ENCODE measurements at places on chromosomes 12 and 14.

DNA sequence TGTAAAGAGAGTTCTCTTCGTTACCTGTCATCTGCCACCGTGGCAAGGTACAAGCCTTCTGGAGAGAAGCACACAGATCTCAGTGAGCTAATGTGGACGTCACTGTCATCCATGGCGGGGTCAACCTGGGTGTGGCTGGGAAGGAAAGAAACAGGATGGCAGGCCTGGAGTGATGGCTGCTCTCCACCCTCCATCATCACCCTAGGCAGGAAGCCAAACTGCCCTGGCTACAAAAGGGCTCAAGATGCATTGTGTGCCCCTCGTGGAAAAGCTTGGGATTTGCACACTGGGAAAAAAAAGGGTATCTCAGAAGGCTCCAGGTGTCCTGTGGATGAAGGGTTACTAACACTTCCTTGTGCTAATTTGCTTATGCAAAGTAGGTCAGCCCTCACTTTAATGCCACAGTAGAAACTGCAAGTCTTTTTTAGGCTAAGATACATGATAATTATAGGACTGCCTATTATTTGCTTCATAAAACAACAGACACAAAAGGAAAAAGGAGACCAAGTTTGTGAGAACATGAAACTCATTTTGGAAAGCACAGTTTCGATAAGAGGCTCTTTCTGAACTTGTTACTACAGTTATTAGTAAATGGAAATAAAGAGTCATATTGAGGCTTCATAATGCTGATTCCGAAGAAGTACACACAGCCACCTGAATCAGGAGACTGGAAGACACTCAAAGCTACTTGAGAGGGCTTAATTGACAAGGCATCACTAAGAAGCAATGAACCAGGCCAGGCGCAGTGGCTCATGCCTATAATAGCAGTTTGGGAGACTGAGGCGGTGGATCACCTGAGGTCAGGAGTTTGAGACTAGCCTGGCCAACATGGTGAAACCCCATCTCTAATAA, 18.9 kb downstream of the RFC5 start:
- DNase-seq = no peak

GRCh38 chr12:124506145-124506831, 61.1 kb downstream of the NCOR2 start:
- peak; percentile 90 for DNase-seq

GRCh38 chr12:42039577-42039976, 105.1 kb downstream of the GXYLT1 start:
- DNase-seq = no peak

DNA sequence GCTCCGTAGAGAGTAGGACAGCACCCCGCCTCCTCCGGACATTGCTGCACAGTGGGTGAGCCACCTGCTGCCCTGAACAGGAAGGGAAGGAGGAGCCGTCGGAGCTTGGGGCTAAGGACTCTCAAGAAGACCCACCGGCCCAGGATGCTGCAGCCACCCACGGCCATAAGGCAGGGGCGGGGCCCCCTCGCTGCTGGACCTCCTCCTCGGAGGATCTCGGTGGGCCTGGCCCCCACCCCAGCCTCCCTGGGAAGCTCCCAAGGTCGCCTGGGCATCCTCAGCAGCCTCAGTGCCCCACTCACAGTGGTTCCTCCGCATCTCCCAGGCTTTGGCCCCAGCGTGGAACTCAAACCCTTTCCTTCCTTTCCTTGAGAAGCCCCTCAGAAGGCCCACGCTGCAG, 68.6 kb upstream of the DIO3 start:
- no peak for DNase-seq

GRCh38 chr14:89616425-89616824, 199.4 kb upstream of the FOXN3 start:
- no peak for DNase-seq

DNA sequence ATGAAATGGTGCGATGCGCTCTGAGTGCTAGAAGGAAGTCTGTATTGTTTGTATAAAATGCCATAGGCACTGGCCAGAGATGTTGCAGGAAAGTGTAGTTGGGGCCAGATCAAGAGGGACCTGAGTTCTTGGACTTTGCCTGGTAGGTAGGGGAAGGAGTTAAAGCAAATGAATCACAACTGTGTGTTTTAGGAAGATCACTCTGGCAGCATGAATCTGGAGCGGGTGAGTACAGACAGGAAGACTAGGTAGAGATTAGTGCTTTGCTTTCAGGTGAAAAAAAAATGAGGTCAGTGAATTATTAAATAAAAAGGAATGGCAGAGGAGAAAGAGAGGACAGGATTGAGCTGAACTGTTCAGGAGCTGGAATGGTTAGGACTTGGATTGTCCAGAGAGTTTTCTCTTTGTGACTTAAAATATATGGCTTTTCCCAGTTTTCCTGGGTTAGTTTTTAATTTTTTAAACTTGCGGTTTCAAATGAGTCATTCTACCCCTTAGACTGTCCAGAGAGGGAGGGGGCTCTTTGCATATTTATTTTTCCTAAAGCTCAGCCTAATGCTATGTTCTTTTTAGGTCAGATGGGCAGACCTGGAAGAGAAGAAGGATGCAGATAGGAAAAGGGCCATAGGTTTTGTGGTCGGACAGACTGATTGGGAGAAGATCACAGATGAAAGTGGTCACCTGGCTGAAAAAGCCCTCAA, 41.1 kb downstream of the PROX2 start:
- no peak for DNase-seq

- no peak for DNase-seq
These were observed 57.8 kb downstream of the KLRG1 start for GRCh38 chr12:9047105-9047504.

DNA sequence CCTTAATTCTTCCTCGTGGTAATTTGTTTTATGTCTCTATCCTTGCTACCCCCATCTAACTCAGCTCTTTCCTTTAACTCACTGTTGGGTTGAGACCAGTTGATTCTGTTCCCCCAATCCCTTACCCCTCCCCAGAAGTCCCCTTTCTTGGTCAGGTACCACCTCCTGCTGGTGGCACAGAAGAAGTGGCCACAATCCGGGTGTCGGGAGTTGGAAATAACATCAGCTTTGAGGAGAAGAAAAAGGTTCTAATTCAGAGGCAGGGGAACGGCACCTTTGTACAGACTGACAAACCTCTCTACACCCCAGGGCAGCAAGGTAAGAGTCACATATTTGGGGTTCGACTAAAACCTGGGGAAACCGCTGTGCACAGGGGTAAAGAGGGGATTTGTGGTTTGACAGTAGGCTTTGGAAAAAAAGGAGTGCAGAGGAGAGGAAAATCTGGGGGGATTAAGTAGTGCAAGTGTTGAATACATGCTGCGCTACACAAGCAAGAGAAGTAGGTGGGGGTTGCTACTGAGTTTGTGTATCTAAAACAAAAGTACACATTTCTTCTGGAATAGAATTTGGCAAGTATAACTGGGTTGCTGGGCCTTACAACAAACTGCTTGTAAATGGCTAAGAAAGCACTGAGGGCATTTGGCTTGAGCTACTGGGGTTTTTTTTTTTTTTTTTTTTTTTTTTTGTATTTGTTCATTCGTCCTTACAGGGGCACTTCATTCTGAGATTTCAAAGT, 1.3 kb downstream of the A2ML1 start:
- DNase-seq = peak; percentile 7

DNA sequence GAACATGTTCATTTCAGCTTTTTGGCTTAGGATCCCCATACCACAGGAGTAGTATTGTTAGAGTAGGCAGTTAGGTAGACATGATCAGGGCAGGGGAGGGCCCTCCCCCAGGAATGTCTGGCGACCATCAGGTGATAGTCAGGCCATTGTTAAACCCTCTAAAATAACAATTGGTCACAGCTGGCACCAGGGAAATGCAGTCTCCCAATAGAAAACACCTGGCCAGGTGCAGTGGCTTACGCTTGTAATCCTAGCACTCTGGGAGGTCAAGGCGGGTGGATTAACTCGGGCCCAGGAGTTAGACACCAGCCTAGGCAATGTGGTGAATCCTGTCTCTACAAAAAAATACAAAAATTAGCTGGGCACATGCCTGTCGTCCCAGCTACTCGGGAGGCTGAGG, 187.1 kb downstream of the MON2 start:
- DNase-seq = no peak

DNA sequence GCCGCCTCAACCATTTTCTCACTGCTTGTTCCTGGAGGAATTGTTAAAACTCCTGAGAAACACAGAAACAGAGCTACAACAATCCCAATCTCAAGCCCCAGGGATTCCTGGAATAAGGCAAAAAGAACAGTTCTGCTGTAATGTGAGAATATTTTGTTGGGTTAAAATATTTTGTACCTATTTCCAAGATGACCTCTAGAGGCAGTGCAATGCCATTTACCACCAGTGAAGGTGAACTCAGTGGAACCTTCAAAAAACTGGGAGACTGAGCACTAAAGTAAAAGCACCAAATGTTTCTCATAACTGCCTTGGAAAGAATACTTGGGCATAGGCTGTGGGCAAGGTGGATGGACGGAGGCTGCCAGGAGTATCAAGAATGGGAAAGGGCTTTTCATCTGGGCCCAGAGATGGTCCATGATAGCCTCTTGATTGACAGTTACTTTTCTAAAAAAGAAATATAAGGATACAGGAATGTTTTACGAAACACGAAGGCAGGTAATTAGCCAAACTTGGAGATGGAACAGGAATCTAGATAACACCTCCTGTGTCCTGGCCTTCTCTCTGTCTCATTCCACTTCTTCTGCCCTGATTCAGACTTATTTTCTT, 334.0 kb upstream of the FLRT2 start:
- peak; percentile 39 for DNase-seq

- peak; percentile 21 for DNase-seq
These were observed 452.7 kb upstream of the PDE3A start for GRCh38 chr12:19915392-19916195.

DNA sequence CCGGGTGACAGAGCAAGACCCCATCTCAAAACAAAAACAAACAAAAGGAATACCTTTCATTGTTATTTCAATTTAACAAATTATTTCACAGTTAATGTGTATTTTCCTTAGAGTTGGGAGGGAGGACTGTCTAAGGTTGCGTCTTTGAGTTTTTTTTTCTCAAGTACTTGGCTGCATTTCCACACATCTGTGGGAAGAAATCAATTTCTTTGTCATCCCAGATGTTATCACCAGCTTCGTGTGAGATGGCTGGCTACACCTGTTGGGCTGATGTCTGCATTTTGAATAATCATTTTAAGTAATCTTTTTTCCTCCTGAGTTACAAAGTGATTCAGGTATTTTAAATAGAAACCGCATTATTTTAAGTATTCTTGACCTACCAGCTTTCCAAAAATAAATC, 59.4 kb downstream of the EML1 start:
- no peak for DNase-seq

DNA sequence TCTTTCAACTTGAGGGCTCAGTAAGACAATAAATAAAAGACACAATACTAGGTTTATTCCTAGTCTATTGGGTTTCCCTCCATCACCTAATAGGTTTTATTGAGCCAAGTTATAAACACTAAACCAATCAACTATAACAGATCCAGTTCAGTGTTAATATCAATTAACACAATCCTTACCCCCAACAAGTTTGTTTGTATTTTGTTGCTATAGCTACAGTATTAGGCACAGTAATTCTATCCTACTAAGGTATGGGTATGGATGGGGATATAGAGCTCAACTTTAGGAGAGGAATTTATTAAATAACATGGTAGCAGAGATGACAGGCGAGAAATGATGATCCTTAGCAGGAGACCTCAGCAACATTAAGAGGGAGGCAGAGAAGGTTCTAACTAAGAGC, 13.3 kb downstream of the PPP4R3A start:
- DNase-seq = no peak

GRCh38 chr12:88994537-88994936, 357.8 kb downstream of the DUSP6 start:
- no peak for DNase-seq

- no peak for DNase-seq
These were observed 80.0 kb upstream of the SLC8A3 start for GRCh38 chr14:70268760-70269159.

- DNase-seq = no peak
These were observed 12.2 kb downstream of the EIF5 start for GRCh38 chr14:103346286-103346685.

GRCh38 chr14:24072436-24072835, 1.1 kb downstream of the CPNE6 start:
- no peak for DNase-seq

DNA sequence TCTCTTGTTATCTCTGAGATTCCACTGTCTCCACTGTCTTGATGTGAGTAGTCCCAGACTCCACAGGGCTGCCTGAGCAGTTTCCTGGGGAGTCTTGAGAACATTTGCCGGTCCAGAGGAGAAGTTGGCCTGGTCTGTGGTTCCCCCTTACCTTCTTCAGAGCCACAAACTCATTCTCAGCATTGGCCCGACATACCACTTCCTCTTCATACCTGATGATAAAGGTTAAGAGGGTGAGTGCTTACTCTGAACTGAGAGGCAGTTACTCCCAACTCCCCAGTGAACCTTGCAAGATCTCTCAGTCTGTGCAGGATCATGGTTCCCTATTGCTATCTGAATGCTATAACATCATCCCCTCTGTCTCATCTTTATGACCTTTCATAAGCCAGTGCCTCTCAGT, 2.6 kb downstream of the KRT84 start:
- DNase-seq = no peak

DNA sequence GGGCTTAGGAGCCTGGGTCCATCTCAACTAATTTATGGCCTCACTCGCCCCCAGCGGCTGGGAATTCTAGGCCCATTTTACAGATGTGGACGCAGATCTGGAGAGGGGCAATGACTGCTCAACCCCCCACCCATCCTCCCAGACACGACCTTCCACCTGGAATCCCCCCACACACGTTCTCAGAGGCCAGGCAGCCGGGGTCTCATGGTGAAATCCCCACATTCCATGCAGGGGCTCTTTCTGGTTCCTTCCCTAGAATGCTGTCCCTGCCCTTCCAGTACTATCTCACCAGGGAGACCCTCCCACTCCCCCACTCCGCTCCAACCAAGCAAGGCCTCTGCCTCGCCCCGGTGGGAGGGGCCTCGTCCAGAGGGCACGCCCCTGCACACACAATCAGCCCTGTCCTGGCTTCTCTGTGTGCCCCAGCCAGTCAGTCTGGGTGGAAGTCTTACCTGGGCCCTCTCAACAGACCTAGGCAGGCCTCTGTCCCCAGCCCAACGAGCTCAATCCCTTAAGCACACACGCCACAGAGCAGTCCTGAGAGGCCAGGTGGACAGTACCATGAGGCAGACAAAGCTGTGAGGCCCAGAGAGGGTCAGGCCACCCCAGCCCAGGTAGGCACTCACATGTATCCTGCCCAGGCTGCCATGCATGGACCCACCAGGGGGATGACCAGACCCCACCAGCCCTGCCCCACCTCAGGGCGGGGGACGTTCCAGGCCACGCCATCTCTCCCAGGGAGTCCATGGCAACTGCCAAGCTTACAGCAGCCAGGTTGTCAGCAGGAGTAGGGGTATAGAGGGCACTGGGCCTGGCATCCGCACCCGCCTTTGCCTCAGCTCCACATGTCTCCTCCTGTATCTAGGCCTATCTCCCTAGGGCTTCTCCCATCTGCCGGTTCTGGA, 1.3 kb upstream of the ANKRD9 start:
- no peak for DNase-seq

DNA sequence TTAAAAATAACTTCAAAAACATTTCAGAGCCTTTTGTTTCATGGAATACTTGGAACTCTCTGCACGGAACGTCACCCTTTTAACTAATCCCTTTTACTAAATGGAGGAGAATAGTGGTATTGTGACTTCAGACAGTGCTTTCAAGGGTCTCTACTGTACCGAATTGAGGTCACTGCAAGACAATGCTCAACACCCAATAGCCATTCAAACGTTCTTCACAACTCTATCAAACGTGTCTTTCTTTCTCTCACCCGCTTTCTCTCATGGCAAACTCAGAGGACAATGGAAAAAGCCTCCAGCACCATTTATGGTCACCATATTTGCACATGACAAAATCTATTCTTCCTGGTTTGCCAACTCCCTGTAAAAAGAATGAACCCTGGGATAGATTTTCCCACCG, 132.1 kb upstream of the SOX5 start:
- DNase-seq = no peak

- DNase-seq = no peak
These were observed 8.6 kb downstream of the TUNAR start for GRCh38 chr14:95885278-95885677.

All from Kasumi-1 (cell line).